ENCODE measurements at places on chromosomes 2 and 18. TPM values are rescaled to one million over a fixed set of nuclear protein-coding genes. Genes with fewer than 3 reads are reported as not detected.
A peak's percentile ranks its signal among the peaks of the same experiment; 100 is the strongest.

The SDC1 gene
- total RNA-seq = 0.25 TPM

DNA sequence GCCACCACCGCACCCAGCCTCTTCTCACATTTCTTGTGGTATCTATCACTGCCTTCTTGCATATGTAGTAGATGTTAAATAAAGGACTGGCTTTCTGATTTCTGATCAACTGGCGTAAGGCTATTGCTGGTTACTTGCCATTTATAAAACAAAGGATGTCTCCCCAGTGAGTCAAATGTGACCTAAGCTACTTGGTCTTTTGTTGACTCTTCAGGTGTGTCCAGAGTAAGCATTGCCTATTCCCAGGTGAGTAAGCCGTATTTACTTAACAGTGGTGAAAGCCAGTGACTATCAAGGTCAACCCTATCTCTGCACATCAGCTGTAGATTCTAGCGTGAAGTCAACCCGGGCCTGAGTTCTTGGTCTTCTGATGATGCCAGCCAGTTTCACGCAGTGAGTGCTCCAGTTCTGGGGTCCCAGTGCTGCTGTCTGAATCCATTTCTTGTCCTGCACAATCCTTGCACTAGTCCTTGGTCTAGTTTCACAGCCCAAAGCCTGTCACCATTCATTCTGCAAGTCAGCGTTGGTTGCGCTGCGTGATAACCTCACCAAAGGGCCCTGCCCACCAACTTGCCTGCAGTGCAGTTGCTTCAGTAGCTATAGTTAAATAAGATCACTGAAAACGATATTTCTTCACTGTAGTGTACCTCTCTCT is 120.2 kb downstream of the GBX2 start:
- no peak for DNase-seq

The GCG gene
- not detected for total RNA-seq

The NT5C1B gene
- total RNA-seq = not detected

GRCh38 chr2:69163109-69163508 is 150.1 kb downstream of the ANTXR1 start:
- no peak for DNase-seq

The CABYR gene
- total RNA-seq = 0.26 TPM

DNA sequence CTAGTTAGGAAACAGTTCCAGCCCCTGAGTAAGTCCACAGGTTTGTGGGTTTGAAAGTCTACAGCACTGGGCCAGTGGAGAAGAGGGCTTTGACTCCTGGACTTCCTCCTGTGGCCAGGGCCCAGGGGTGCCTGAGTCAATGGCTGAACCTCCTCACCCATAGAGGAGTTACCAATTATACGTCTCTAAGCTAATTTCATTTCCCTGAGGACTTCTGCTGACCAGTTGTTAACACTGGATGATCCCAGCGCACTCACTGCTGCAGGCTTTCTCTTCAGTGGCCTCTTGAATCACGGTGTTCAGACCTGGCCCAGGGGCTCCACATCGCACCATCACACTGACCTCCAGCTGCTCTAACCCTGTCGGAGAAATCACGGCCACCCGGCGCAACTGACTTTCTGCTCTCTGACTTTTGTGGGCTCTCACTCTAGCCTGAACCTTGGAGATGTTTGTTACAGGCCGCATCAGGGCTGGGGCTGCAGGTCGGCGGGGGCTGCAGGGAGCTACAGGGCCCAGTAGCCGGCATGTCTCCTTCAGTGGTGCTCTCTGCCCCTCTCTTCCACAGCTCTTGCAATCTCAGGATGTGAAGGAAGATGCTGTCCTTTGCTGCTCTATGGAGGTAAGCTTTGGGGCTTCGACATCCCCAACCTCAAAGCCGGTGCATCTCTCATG is 93.6 kb downstream of the SMAD7 start:
- DNase-seq = peak; percentile 43

The ICOS gene
- not detected for total RNA-seq

- DNase-seq = no peak
Observed at GRCh38 chr18:32308493-32309120, 118.8 kb downstream of the MEP1B start.

DNA sequence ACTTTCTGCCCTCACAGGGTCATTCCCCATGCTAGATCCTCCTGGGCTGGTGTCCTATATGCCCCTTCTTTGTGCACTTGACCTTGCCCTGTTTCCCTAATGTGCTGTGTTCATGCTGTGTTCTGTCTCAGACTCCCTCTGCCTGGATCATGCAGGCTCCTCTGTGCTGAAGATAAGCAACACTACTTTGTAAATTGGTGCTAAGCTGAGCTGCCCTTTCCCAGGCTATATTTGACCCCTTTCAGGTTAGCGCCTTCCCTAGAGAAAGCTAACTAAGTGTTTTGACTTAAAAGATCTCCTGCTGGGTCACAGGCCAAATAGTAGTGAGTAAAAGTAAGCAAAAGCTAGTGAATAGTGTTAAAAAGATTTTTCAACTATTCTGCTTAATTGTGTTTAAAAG is 257.2 kb upstream of the RGPD4 start:
- DNase-seq = no peak

- no peak for DNase-seq
Observed at GRCh38 chr2:1837022-1837421, 92.7 kb upstream of the PXDN start.

GRCh38 chr2:14678761-14679160 is 46.2 kb downstream of the LRATD1 start:
- no peak for DNase-seq

The DCAF17 gene
- 11.6 TPM for total RNA-seq

DNA sequence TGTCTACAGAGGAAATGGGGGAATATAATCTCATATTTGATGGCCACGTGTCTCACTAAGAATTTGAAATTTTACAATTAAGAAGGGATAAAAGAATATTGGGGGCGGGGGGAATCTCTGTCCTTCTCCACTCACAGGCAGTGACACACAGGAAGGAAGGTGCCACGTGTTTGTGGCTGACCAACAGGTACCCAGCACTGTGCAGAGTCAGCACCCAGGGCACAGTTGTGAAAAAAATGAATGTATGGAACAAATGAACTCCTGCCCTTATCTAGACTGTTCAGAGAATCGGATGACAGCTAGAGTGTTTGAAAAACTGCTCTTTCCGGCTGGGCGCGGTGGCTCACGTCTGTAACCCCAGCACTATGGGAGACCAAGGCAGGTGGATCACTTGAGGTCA is 317.0 kb upstream of the MYT1L start:
- no peak for DNase-seq

The C2orf76 gene
- 13.0 TPM for total RNA-seq

GRCh38 chr2:25808006-25808383 is 70.3 kb downstream of the ASXL2 start:
- DNase-seq = no peak

GRCh38 chr2:181471783-181472182 is 14.6 kb downstream of the ITGA4 start:
- DNase-seq = no peak

The MORN2 gene
- total RNA-seq = 18.7 TPM

The NDUFAF7 gene
- 20.1 TPM for total RNA-seq

DNA sequence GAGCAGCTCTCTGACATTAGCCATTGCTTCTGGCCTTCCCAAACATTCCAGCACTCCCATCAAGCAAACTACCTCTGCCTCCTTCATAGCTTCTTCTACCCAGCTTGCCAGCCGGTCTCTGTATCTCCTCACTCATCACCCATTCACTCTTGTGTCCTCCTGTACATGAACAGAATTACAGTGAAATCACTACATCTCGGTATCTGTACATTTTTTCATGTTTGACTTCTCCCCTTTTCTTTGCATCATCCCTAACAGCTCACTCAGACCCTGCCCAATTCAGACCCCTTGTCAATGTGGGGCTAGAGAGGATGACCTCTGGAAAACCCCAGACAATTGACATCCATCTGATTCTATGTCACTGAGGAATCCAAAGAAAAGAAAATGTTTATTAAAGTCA is 335.8 kb downstream of the TNS1 start:
- DNase-seq = no peak

- DNase-seq = no peak
Observed at GRCh38 chr2:201448701-201449100, 2.6 kb downstream of the TRAK2 start.

GRCh38 chr2:229715895-229716507 is 1.6 kb upstream of the DNER start:
- no peak for DNase-seq

The GALNT5 gene
- 0.74 TPM for total RNA-seq

- DNase-seq = no peak
Observed at GRCh38 chr18:63848159-63848558, 39.3 kb upstream of the SERPINB2 start.

The KLHL29 gene
- total RNA-seq = 4.0 TPM

The HK2 gene
- total RNA-seq = 2.0 TPM

GRCh38 chr2:102166189-102166845 is 20.5 kb upstream of the IL1RL2 start:
- DNase-seq = no peak

- no peak for DNase-seq
Observed at GRCh38 chr18:72114801-72115594, 429.1 kb downstream of the CBLN2 start.

DNA sequence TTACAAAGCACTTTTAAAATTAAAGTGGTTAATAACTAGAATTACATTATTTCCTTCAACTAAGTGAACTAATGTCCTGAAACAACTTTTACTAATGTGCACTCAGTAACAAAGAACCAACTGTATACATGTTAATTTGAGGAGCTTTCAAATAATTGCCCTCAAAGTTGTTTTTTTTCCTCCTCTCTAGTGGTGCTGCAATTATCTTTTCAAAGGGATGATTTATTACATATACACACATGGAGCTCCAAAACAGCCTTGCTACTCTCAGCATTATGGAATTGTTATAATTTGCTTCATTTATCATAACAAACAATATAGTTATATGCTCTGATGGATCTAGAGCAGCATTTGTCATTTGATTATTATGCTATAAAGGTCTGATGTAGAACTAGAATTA is 246.3 kb upstream of the RASGRP3 start:
- DNase-seq = no peak

DNA sequence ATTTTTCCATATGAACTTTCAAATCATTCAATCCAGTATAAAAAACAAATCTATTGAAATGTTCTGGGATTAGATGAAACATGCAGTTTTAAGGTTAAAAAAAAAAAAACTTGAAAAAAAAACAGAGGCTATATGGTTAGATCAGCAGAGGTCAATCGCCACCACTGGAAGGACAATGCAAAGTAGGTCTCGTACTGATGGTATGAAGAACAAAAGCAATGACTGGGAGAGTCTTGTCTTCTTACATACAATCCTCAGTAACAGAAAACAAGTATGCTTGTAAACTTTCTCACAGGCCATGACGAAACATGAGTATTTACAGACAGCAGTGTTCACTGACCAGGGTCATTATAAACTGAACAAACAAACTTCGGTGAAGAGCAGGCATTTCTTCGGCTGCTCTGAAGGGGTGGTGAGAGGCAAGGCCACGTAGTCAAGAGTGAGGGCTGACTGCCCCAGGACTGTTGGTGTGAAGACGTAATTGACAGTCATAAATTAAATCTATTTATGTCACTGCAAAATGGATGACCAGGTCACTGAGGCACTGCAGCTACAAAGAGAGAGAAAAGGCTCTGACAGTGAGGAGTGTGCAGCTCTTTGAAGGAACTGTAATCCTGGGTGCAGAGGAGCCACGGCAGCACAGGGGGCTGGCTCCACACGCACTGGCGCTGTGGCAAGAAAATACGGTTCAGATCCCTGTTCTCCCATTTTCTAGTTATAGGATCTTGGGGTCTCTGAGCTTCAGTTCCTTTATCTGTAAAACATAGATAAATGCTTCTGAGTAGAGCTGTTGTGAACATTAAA is 60.0 kb downstream of the NXPH2 start:
- no peak for DNase-seq

The LOXHD1 gene
- 0.15 TPM for total RNA-seq

GRCh38 chr2:171294608-171295007 is 133.9 kb upstream of the TLK1 start:
- DNase-seq = no peak

The C1GALT1C1L gene
- 1.4 TPM for total RNA-seq

DNA sequence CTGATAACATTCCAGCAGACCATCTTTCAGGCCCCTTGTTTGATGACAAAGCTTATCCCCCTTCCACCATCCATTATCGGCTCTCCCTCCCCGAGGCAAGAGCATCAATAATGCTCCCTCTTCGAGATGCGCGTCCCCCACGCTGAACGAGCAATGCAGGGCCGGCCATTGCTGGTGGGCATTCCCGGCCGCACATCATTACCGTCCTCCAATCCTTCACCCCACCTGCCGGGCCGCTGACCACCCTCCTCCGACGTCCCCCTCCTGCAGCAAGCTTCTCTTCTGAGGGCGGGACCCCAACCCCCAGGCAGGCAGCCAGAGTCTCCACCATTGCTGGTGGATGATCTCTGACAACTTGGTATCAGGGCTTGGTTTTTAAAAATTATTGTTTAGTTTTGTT is 208.6 kb downstream of the SMAD2 start:
- peak; percentile 48 for DNase-seq

GRCh38 chr2:66013456-66013855 is 421.5 kb upstream of the MEIS1 start:
- no peak for DNase-seq

GRCh38 chr2:22901471-22902179 is 483.4 kb upstream of the KLHL29 start:
- DNase-seq = no peak

GRCh38 chr2:122028371-122029100 is 273.1 kb downstream of the TSN start:
- no peak for DNase-seq

GRCh38 chr2:144514616-144515091 is 5.3 kb downstream of the ZEB2 start:
- DNase-seq = peak; percentile 73

The TEKT4 gene
- not detected for total RNA-seq

The OR6B2 gene
- not detected for total RNA-seq

The RND3 gene
- total RNA-seq = 32.7 TPM

Measured in right cardiac atrium (tissue), 5 donors.